ENCODE measurements at places on chromosomes 11 and 22.

DNA sequence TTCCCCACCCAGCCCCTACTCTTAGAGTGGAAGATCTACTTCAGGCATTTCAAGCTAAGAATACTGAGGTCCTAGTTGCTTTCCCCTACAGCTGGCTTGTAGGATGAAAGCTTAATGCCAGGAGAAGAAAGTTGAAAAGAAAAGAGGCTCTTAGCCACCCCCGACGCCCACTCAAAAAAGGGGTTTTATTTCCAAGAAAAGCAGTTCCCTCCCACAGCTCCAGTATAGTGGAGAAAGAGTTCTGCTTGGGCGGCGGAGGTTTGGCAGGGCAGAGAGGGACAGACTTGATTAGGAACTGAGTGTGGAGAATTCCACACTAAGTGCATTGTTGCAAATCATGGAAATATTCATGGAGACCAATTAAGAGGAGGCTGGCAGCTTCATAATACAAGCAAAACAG, 470.9 kb downstream of the ETS1 start:
- no peak for DNase-seq

- no peak for DNase-seq
Measured at GRCh38 chr11:16814410-16815046, 76.1 kb downstream of the C11orf58 start.

- no peak for DNase-seq
Measured at GRCh38 chr11:36153551-36153950, 135.7 kb downstream of the COMMD9 start.

- DNase-seq = no peak
Measured at GRCh38 chr11:31818874-31819331, 7.8 kb upstream of the PAX6 start.

- DNase-seq = no peak
Measured at GRCh38 chr11:8357505-8357888, 93.8 kb upstream of the LMO1 start.

DNA sequence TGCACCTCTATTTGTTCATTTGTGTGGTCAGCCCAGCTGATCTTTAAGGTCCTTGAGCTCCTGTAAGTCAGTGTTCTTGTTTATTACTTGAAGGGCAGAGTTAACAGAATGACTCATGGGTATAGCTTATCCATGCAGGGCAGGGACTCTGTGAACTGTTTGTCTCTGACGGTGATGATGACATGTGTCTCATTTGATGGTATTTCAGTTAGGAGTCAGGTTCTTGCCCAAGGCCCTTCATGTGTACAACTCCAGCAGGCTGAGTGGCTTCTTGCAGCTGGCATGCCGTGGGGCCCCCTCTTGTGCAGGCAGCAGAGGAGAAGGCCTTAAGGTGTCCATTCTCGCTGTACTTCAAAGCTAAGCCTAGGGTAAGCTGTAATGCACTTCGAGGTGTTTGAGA, 165.1 kb downstream of the DBX1 start:
- no peak for DNase-seq

GRCh38 chr11:128473636-128474035, 113.7 kb downstream of the ETS1 start:
- peak; percentile 37 for DNase-seq

GRCh38 chr11:70739811-70740487, 341.6 kb downstream of the CTTN start:
- no peak for DNase-seq

- DNase-seq = no peak
Measured at GRCh38 chr11:44008088-44008501, 39.7 kb upstream of the ACCSL start.

DNA sequence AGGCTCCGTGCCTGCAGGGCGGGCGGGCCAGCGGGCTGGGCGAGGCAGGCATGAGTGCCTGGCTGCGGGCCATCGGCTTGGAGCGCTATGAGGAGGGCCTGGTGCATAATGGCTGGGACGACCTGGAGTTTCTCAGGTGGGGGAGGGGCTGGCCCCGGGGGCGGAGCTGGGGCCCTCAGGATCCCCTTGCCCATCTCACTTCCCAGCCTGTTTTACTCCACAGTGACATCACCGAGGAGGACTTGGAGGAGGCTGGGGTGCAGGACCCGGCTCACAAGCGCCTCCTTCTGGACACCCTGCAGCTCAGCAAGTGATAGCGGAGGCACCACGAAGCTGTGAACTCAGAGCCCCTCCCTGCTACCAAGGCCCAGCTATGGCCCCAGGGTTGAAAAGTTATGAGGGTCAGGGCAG, 5.9 kb downstream of the PHOX2A start:
- DNase-seq = no peak

DNA sequence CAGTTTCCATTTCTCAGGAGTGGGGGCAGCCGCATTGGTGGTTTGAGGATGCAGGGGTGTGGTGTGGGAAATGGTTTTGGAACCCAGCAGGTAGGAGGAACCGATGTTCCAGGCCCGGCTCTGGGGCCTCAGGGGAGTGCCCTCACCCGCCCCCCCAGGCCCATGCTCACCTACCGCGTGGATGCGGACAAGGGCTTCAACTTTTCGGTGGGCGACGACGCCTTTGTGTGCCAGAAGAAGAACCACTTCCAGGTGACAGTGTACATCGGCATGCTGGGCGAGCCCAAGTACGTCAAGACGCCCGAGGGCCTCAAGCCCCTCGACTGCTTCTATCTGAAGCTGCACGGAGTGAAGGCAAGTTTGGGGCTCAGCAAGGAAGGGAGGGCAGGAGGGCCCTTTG, 18.6 kb downstream of the TMEM258 start:
- no peak for DNase-seq

DNA sequence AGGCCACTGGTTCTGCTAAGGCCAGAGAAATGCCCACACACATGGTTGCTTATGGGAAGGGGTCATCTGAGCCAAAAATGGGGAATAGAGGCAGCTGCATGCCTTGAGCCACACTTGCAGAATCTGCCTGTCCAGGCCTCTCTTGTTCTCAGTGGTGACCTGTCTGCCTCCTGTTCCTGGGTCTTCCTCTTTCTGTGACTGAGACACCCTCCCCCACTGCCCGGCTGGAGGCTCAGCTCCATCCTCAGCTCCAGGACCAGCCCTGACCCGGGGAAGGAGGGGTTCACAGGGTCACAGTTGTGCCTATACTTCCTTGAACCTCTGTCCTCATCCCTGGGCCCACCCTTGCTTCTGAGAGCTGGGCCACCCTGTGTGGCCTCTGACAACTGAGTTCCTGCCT, 52.3 kb downstream of the CSF2RB start:
- DNase-seq = no peak

DNA sequence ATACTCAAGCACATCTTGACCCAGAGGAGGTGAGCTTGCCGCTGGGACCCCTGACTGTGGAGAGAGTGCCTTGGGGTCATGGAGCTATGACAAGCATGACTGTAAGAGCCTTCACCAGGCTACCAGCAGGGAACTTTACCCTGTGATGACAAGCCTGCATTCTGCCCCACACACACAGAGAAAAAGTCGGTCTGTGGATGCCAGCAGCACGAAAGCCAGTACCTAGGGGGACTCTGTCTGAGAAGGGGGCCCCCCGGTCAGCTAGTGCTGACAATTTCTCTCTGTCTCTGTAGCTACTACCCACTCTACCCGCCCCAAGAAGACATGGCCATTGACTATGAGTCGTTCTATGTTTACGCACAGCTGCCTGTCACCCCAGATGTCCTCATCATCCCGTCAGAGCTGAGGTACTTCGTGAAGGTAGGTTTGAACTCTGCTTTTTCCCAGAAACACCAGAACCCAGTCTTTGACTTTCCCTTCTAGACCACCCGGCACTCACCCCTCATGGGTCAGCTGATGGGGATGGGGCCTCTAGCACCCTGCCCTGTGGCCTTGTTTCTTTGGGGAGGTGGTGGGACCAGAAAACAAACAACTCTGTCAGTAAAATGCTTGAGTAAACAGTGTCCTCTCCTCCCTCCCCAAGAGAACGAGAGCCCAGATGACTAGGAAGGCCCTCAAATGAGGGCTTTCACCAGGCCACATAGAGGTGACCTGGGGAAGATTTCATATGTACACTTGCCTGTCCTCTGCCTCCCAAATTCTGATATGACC, 18.9 kb upstream of the CDC42EP2 start:
- DNase-seq = no peak

DNA sequence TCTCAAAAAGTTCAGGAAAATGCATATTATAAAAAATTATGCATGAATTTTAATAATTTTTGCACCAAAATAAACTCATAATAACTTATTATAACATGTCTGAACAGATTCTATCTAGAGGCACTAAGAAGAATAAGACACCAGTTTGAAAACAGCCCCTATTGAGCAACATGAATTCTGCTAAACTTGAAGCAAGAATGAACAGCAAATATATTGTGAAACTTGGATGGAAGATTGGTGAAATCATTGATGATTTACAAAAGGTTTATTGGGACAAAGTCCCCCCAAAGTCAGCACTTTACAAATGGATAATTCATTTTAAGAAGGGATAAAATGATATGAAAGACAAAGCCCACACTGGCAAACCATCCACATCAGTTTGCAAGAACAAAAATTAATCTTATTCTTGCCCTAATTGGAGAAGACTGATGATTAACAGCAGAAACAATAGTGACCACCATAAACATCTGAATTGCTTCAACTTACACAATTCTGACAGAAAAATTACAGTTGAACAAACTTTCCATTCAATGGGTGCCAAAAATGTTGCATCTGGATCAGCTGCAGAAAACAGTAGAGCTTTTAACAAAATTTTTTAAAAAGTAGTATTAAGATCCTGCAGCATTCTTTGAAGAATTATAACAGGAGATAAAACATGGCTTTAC, 257.5 kb upstream of the FAT3 start:
- no peak for DNase-seq

DNA sequence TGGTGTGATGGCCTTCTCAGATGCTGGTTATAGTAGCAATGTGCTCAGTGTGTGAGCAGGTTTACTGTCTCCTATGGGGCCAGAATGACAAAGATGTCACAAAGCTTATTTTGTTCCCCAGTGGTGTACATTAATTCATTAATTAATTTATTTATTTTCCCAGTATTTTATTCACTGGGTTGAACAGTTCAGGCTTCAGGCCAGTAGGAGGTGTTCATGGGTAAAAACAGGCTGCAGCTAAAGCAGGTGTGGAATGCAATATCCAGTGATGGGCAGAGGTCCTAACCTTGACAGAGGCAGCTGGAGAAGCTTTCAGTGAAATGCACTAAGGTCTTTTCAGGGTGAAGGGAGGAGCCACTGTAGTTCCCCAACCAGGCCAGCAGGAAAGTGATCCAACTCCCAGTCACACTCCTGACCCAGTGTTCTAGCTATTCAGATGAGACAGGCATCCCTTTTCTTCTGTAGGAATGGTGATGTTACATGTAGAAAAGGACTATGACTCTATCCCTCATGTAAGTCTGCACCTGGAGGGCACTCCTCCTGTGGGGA, 7.8 kb upstream of the FANCF start:
- DNase-seq = no peak

- no peak for DNase-seq
Measured at GRCh38 chr11:86551288-86552092, 120.9 kb downstream of the ME3 start.

GRCh38 chr22:24157822-24158135, 23.5 kb upstream of the SUSD2 start:
- DNase-seq = no peak

GRCh38 chr22:40309631-40310030, 36.7 kb upstream of the ADSL start:
- DNase-seq = no peak

- no peak for DNase-seq
Measured at GRCh38 chr11:64884019-64884418, 5.6 kb upstream of the EHD1 start.

DNA sequence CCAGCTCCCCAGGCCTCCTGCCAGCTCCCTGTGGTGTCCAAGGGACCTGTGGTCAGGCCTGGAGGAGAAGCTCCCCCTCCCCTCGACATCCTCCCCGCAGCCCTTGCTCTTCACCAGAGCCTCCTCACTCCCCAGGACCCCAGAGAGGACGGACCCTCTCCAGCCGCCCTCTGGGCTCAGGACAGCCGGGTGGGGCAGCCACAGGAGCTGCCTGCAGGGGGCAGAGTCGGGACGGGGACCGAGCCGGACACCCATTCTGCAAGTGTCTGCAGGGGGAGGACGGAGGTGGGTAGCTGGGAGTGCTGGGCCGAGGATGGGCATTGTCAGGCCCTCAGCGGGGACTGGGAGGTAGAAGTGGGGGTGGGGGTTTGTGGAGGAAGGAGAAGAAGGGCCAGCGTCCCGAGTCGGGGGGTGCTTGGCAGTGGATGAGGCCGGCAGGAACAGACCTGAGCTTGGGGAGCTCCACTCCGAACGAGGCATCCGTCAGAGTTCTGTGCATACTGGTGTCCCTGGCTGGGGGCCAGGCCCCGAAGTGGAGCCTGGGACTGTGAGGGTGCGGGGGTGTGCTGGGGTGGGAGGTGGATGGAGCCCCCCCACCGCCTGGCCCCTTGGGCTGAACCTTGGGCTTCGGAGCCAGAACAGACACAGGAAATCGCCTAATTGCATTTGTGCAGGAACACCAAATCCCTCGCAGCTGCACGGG, 15.2 kb downstream of the PRR33 start:
- no peak for DNase-seq

DNA sequence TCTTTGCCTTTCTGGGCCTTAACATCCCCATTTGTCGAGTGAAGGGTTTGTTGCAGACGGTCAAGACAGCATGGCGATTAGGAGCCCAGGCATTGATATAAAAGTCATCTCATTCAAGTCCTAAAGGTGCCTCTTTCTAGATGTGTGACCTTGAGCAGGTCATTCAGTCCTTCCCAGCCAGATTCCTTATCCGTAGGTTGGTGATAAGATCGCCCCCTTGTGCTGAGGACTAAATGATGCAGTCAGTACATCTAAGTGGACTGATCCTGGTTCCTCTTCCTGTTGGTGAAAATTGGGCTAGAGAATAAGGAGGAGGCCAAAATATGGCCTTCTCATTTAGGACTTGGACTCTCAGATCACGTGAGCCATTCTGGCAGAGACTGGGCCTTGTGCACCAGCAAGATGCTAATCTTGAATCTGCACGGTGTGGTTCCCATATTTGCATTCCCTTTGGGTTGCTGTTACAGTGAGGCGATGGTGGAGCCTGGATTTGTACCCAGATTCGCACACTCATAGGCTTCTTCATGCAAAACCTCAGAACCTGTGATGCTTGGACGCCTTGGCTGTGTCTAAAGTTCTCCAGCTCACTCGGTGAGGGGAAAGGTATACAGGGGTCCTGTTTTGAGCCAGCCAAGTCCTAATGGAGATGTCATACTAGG, 156.8 kb downstream of the MYO18B start:
- no peak for DNase-seq

GRCh38 chr11:94546886-94547285, 3.2 kb downstream of the FUT4 start:
- no peak for DNase-seq

DNA sequence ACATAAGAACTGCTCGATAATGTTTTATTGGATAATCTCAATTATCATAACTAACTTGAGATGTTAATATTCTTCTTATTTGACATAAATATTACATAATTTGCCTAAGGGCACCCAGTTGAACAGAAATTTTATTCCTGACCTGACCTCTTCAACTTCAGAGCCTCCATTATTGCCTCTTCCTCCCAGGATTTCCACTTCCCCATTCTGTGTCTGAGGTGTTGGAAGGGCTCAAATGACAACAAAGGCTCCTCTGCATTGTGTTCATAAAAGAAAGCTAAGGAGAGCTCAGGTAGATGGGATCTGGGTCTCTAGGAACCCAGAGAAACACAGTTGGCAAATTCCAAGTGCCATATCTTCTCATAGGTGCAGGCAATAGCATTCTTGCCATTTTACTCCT, 61.2 kb upstream of the ARHGAP20 start:
- DNase-seq = no peak

GRCh38 chr11:102448869-102449224, 3.7 kb downstream of the TMEM123 start:
- DNase-seq = no peak

GRCh38 chr11:128533472-128533871, 53.9 kb downstream of the ETS1 start:
- DNase-seq = no peak

GRCh38 chr11:59918480-59918879, 19.8 kb upstream of the OOSP1 start:
- no peak for DNase-seq

All from naive B cell (primary cell).